ENCODE measurements at places on chromosomes 12 and 14. TPM values are rescaled to one million over a fixed set of nuclear protein-coding genes. Genes with fewer than 3 reads are reported as not detected.

The KERA gene
- total RNA-seq: 0.18 TPM

The RPS6KL1 gene
- total RNA-seq: 4.7 TPM

The PTCSC3 gene
- total RNA-seq: not detected

The HCAR3 gene
- 3.5 TPM for total RNA-seq

The SYCP3 gene
- total RNA-seq: not detected

The ATF7IP gene
- total RNA-seq: 91.8 TPM

GRCh38 chr12:6570264-6570887, 2.3 kb upstream of the NOP2 start:
- DNase-seq: no peak

GRCh38 chr14:36515896-36516718, 3.9 kb downstream of the NKX2-1 start:
- no peak for DNase-seq

DNA sequence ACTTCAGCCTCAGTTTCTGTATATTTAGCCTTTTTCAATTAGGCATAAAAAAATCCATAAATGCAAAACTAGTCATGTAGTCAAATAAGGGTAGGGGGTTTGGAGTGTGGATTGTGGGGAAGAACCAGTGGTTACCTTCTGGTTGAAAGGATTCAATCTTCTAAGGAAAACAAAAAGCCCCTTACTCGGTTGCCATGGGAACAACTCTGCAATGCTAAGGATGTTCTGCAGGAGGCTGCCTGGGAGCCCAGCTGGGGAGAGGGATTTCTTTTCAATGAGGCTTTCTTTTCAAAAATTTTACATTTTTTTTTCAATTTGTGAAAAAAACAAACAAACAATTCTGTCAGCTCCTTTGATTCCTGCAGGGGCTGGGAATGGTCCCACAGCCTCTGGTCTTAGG, 67.2 kb downstream of the SLC8A3 start:
- no peak for DNase-seq

- no peak for DNase-seq
These were observed 688 bp downstream of the ULK1 start for GRCh38 chr12:131894981-131895639.

DNA sequence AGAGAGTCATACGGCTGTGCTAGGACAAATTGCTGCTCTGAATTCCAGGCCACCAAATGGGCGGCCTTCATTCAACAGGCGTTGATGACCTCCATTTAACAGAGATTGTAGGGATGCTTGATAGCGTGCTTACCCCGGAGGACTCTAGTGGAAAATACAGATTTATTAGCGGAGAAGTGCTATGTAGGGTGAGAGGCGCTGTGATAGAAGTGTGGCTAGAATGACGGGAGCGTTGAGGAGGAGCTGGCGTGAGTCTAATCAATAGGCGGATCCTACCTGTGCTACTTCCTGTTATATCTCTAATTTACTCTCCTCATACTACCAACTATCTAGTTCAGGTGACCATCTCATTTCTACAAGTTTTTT, 668 bp downstream of the MRPS35 start:
- no peak for DNase-seq

DNA sequence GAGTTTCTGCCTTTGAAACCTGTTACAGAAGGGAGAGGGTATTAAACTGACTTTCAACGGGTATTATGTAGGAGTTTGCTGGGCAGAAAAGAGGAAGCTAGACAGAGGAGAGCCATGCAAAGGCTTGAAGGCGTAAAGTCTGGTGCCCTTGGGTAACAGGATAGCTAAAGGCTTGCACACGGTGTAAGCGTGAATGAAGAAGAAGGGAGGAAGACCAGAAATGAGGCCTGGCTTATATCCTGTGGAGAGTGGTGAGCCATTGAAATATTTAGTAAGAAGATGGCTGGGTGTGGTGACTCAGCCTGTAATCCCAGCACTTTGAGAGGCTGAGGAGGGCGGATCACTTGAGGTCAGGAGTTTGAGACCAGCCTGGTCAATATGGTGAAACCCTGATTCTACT, 22.6 kb downstream of the SUDS3 start:
- no peak for DNase-seq

DNA sequence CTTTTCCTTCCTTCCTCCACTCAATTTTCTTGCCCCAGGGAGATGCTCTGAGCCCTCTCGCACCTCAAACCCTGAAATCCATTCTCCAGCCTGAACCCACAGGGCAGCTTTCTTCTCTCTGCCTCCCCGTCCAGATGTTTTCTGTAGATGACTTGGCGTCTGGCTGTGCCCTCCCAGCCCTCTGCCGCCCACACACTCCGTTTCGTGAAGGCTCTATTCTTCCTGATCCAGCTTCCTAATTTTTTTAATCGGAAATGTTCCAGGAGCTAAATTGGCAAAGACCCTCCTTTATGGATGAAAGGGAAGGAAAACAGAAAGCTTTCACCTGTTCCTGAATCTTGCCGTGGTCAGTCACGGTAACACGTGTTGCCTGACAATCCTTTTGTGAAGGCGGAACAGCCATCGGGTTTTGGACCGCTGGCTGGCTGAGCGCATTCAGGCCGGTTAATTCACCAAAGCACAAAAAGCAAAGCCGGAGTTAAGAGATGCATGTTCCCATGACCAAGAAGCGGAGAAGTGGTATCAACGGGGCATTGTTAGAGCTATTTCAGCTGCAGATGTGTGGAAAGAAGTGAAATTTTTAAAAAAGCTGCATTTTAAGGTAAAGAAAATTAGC, 70.2 kb upstream of the FBRSL1 start:
- DNase-seq: no peak

DNA sequence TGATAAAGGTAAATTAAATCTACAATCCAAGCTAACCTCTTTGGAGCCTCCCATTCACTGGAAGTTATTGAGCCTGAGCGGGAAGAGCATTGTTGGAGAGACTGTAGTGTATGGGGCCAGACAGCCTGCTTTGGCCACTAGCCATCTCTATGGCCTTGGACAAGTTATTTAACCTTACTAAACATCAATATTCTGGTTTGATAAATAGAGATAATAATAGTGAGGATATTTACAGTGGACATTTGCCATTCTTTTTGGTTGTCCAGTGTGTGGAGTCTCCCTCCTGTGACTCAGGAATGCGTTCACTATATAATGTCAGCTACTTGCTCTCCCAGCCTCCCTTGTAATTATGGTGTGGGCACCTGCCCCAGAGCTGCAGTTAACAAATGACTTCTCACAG, 216.1 kb downstream of the SLC38A4 start:
- no peak for DNase-seq

- no peak for DNase-seq
These were observed at the start of gene RIMBP2 for GRCh38 chr12:130715998-130716968. TSS of gene RIMBP2 (minus strand) at chr12:130716299. CDS start at chr12:130479013, 237,286 bp downstream.

- no peak for DNase-seq
These were observed 22.2 kb upstream of the KIF21A start for GRCh38 chr12:39464976-39465695.

DNA sequence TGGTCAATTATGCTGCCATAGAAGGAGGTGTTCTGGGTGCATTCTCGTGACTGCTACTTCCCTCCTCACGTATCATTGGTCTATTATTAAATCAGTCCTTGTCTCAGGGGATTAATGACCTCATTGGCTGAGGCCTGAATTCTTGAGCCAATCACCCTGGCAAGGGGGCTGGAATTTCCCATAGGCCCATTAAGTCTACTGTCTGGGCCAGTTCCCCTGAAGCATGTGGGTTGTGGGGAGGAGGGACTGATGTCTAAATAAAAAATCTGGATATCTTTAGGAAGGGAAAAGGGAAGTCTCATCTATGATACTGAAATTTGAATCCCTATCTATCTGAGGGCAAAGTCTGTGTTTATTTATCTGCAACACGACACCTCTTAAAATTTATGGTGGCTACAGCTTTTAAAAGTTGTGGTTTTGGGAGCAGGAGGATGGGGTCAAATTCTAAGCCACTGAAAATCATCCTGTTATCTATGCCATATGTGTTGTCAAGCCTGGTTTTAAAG, 71.9 kb downstream of the DYRK2 start:
- DNase-seq: no peak

DNA sequence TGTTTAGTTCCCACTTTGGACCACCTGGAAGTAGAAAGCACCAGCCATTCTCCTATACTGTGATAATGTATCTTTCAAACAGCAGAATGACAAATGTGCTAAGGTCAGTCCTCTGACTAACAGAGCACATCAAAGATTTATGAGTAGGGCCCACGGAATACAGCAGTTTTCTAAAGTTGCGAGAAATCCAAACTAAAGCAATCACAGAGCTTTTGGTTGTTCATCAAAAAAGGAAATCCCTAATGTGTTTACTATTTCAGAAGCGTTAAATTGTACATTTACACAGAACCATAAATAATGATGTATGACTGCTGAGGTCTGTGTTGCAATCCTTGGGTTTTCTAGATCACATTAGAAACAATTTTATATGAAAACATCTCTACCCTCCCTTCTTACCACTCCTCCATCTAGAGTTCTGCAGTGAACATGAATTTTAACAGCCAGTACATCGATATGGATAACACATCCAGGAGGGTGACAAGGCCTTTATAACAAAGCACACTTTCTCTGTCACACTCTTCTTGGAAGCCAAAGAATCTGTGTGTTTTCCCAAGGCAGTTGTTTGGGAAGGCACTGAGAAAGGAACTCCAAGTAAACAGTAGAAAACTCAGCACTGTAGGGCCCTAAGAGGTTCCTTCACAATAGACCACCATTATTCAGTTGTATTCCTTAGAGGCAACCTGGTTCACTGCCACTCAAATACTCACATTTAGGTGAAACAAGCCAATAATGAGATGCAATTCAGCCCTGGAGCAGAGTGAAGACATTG, 7.3 kb downstream of the KITLG start:
- DNase-seq: no peak

GRCh38 chr12:32644431-32644830, 34.7 kb upstream of the DNM1L start:
- DNase-seq: no peak

- DNase-seq: no peak
These were observed 45.5 kb upstream of the SELPLG start for GRCh38 chr12:108679106-108679681.

GRCh38 chr12:93419388-93420034, 22.2 kb downstream of the UBE2N start:
- no peak for DNase-seq

Measured in sciatic nerve (tissue), 2 donors.